ENCODE measurements at places on chromosomes 5 and 9.

DNA sequence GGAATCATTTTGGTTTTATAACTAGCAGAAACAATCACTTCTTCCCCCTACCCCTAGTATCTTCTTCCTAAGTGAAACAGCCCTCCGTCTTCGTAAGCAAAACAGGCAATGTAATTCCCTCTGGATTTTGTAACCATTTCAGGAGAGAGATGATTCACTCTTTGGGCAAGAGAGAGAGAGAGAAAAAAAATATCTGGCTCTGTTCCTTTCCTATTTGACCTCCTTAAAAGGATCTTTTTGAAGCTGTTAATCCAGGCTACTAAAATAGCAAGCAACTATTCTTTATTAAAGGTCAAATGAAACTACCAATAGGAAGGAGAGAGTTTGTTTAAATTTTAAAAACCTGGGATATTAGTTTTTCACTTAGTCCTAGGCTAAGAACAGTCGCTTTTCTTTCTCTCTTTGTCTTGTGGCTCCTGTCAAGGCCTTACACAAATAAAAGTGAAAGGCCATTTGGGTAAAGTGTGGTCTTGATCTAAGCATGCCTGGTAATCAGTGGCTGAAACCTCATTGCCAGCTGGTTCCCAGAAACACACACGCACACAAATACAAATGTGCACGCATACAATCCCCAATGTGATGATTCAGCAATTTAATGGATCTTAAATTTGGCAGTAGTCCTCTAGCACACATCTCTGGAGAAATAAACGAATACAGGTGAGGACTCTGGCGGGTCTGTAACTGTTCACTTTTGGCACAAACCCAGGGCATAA is 70.2 kb downstream of the PRUNE2 start:
- DNase-seq, result no peak

- DNase-seq, result no peak
Observed at GRCh38 chr9:114936581-114936980, 6.2 kb upstream of the TNFSF8 start.

DNA sequence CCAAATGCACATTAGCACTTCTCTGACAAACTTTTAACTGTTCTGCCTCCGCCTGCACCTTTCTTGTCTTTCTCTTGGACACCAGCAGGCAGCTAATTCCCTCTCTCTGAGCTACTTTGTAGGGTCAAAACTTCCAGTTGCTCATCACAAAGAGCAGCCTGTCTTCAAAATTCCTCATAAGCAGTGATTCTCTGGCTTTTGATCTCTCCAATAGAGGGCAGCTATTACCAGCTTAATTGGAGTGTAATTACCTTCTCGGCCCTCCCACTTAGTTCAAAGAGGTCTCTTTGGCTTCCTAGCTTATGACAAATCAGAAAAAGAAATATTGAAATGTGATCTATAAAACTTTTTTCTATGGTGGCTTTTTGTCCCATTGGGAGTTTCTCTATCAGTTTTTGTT is 43.6 kb upstream of the RAD23B start:
- no peak for DNase-seq

- DNase-seq, result no peak
Observed at GRCh38 chr9:114448706-114449105, 56.6 kb downstream of the WHRN start.

DNA sequence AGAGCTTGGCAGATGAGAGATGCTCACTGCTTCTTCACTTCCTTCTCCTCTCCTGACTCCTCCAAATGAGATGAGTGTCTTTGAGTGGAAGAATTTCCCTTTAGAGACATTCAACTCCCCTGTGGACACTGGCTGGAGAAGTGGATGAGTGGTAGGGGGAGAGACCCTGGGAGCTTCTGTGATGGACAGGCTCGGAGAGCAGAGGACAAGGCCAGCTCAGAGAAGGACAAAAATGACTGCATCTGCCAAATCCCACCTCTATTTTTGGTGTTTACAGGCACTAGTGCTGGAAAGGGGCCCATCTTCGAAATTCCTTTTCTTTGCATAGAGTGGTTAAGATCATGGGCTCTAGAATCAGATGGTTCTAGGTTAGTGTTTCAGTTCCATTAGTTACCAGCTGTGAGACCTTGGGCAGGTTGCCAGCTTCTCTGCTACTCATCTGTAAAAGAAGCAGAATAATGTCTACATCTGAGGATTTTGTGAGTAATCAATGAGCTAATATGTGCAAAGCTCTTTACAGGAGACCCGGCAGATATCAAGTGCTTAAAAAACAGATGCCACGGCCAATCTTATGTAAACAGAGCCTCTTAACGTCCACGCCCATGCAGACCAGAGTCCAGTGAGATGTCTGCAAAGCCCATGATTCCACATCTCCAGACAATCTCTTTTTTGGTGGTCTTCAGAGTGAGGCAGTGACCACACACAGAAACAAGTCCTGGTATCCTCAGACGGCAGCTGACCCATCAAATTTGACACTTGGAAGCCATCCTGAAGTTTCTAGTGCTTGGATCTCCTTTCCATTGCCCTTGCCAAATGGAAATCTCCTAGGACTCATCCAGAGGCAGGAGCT is 13.6 kb upstream of the COL27A1 start:
- no peak for DNase-seq

Measured in NCI-H187 (cell line).